ENCODE measurements at places on chromosomes 5 and 9. TPM values are rescaled to one million over a fixed set of nuclear protein-coding genes. Genes with fewer than 3 reads are reported as not detected.

The C8G gene
- not detected for total RNA-seq

The PCDH1 gene
- total RNA-seq, result 0.55 TPM

The CCL21 gene
- not detected for total RNA-seq

The CKMT2 gene
- total RNA-seq, result 17.4 TPM

The NAIF1 gene
- total RNA-seq, result 13.0 TPM

The CTXN3 gene
- total RNA-seq, result not detected

The BSPRY gene
- not detected for total RNA-seq

The SHROOM1 gene
- 2.6 TPM for total RNA-seq

The TRAF2 gene
- total RNA-seq, result 6.3 TPM

The TMEM232 gene
- 3.4 TPM for total RNA-seq

The CAMK4 gene
- total RNA-seq, result 2.9 TPM

The SLIT3 gene
- 18.5 TPM for total RNA-seq

The CARTPT gene
- not detected for total RNA-seq

The ACOT12 gene
- total RNA-seq, result 0.74 TPM

The NEUROG1 gene
- total RNA-seq, result not detected

The CCDC192 gene
- not detected for total RNA-seq

The FIBCD1 gene
- total RNA-seq, result 1.5 TPM

The GFPT2 gene
- total RNA-seq, result 66.0 TPM

Measured in smooth muscle cell of bladder (primary cell).